Effector memory CD8-positive, alpha-beta T cell (primary cell): ENCODE measurements at places on chromosomes 2 and 18.

- no peak for DNase-seq
Measured at GRCh38 chr2:112606547-112606946, 22.1 kb downstream of the CHCHD5 start.

GRCh38 chr2:190695739-190696138 lies 46.9 kb downstream of the NAB1 start:
- DNase-seq = peak; percentile 31

DNA sequence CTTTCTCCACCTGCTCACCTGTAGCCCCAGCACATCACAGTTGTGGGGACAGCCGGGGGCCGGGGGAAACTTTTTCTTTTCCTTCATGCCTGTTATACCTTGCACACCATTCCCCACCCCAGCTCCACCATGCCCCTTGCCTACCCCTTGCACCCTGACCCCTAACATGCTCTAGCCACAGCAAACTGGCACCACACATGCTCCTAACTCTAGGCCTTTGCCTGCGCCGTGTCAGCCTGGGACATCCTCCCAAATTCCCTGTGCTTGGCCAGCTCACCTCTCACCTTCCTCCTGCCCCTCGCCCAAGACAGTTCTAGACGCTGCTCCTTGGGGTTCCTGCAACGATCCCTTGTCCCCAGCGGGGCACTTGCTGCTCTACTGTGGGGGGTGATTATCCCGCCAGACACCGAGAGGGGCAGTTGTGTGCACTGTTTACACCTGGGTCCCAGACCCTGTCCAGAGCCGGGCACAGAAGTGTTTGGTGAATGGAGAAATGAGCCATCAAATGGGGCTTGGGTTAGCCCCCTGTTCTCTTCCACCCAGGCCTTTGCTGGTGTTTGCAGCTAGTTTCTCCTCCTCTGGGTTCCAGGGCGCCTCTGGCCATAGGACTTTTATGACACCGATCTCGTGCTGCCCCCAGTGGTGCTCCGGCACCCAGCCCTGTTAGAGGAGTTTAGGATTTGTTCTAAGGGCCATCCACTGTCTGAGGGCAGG lies 129.8 kb downstream of the CTIF start:
- no peak for DNase-seq

- no peak for DNase-seq
Measured at GRCh38 chr18:39497821-39498220, 1932.2 kb upstream of the CELF4 start.

- no peak for DNase-seq
Measured at GRCh38 chr18:71352618-71353017, 1063.8 kb downstream of the SOCS6 start.

DNA sequence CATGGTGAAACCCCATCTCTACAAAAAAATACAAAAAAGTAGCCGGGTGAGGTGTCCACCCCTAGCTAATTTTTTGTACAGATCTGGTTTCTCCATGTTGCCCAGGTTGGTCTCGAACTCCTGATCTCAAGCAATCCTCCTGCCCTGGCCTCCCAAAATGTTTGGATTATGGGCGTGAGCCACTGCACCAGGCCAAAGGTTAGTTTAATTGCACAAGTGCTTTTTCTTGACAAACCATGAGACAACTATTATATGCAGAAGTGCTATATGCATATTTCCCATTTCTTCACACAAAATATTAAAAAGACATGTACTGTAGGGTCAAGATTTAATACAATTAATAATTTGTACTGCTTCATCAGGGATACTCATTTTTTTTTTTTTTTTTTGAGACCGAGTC lies 5.0 kb upstream of the GGCX start:
- no peak for DNase-seq

- DNase-seq = no peak
Measured at GRCh38 chr2:1915746-1916145, 171.4 kb upstream of the PXDN start.

- DNase-seq = no peak
Measured at GRCh38 chr2:157747695-157748370, 119.2 kb upstream of the ACVR1C start.

- DNase-seq = no peak
Measured at GRCh38 chr2:45973426-45973825, 322.0 kb downstream of the PRKCE start.

DNA sequence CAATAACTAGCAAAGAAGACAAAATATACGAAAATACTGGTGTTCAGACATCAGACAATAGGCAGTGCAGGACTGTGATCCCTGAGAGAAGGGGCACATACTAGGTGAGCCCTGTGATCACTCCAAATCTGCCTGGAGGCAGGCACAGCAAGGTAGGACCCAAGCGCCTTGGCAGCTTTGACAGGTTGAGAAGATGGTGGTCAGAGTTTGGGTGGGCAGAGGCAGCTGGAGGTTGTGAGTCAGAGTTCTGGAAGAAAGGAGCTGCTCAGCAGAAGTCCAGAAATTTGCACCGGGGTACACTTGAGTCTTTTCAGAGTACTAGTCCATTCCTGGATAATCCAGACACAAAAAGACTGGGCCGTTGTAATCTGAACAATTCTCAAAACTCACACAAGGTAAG lies 14.0 kb downstream of the KIF1A start:
- no peak for DNase-seq

DNA sequence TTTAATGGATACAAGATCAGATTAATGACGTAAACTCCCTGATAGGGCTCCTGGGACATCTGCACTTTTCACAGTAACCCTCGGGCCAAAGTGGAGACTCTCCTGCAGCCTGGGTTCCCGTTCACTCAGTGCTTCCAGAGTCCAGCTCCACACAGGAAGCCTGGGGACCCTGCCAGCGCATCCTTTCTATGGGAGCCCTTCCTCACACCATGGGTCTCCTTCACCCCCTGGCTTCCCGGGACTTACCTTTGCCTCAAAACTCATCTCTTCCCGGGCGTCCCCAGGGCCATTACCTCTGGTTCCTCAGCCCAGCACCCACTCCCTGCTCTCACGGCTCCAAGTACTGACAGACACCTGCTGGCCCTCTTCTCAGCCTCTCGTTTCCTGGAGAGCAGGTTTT lies 40.7 kb upstream of the KLF11 start:
- no peak for DNase-seq

GRCh38 chr2:69253611-69254301 lies 133.3 kb downstream of the GFPT1 start:
- no peak for DNase-seq

DNA sequence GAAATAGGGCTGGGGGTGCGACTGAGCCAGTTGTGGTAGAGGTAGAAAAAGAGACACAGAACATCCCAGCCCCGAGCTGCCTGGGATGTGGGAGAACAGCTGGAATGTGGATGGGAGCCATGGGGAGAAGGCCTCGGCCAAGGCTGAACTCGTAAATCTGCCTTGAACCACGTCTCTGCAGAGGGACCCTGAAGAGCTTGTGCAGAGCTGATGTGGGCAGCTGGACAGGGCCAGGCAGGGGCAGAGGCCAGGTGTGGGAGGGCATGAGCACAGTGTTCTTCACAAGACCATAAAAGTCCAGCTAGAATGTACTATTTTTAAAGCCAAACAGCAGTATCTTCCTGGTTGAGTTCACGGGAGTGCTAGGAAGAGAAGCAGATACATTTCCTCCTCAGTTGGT lies 5.7 kb downstream of the TCF23 start:
- DNase-seq = no peak

DNA sequence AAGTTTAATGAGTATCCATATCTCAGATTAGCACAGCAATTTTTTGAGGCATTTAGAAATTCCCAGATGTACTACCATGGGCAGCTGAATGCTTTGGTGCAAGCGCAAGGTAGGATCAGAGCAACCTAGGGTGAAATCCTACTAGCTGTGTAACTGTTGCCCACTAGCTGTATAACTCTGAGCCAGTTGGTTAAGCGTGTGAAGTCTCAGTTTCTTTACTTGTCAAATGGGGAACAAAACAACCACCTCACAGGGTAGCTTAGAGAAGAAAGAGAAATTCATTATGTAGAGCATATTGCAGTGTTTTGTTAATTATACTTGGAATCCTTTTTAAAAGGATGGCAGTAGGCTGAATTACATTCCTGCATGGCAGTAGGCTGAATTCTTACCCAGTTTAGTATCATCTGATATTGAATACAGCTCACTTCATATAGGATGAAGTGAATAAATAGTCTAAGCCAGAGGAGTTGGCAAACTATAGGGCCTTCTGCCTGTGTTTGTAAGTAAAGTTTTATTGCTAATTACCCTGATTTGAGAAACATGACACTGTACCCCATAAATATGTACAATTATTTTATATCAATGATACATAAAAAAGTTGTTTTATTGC lies 180.7 kb downstream of the PLCL1 start:
- DNase-seq = no peak

DNA sequence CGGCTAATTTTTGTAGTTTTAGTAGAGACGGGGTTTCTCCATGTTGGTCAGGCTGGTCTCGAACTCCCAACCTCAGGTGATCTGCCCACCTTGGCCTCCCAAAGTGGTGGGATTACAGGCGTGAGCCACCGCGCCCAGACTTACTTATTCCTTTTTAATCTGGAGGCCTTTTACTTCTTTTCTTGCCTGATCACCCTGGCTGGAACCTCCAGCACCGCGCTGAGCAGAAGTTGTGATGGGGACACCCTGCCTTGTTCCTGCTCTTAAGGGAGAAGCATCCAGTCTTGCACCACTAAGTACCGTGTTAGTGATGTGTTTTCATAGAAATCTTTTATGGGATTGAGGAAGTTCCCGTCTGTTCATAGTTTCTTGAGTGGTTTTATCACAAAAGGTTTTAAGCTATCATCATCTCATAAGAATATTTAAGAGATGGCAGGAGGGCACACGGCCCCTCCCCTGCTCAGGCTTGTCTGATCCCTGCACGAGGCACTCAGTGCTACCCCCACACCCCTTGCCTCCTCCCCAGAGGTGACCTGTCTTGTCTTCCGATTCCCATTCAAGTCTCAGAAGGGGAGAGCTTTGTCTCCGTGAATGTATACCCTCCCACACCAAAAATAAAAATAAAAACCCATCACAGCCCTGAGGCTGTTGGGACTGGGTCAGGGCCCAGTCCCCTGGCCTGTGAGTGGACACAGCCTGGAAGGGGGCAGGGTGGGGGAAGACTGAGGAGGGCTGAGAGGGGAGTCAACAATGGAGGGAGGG lies 65.3 kb upstream of the SMAD7 start:
- DNase-seq = no peak

GRCh38 chr2:215579809-215580208 lies 143.9 kb upstream of the FN1 start:
- DNase-seq = no peak
